ENCODE measurements at places on chromosomes 13 and 19.

DNA sequence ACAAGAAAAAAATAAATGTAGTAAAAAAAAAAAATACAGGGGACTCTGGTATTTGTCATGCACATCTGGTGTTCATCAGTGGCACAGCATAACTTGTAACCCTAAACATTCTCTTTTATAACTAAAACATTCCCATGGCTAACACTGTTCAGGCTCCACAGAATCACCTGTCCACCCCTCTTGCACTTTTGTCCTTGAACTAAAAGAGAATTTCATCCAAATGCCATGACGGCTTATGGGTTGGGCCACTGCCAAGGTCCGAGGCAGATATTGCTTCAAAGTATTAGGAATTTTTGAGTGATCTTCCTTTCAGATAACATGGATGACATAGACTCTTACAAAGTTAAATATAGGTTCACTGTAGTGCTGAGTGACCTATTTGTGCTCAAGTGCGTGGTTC is 25.7 kb upstream of the SERP2 start:
- no peak for DNase-seq

- DNase-seq = no peak
Observed at GRCh38 chr13:111468037-111468959, 147.9 kb downstream of the TEX29 start.

DNA sequence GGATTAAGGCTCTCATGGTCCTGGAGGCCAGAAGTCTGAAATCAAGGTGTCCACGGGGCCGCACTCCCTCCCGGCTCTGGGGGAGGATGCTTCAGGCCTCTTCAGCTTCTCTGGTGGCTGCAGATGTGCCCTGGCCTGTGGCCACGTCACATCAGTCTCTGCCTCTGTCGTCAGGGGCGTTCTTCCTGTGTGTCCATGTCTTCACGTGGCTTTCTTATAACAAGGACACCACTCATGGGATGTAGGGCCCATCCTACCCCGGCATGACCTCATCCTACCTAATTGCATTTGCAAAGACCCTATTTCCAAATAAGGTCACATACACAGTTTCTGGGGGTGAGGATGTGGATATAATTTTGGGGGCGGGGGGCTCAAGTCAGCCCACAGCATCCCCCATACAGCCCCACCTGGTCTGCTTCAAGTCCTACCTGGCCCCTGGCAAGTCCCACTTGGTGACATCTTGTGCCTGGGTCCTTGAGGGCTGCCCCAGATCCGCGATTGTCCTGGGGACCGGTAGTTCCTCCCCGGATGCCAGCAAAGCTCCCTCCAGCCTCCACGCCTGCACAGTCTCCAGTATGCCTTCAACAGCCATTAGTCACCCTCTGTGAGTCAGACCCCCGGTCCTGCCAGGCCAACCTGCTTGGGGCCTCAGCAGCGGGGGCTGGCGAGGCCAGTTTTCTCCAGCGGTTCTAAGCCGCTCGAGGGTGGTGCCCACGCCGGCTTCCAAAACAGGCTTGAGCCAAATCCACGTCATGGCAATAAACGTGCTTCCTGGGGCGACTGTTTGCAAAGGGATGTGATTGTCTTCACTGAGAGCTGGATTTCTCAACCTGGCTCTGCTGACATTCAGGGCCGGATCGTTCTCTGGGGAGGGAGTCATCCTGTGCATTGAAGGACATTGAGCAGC is 32.2 kb downstream of the MYO9B start:
- no peak for DNase-seq

GRCh38 chr19:40614622-40615411 is 13.6 kb downstream of the LTBP4 start:
- DNase-seq = peak; percentile 54

- DNase-seq = no peak
Observed at GRCh38 chr19:56348289-56348877, 33.7 kb upstream of the ZSCAN5A start.

DNA sequence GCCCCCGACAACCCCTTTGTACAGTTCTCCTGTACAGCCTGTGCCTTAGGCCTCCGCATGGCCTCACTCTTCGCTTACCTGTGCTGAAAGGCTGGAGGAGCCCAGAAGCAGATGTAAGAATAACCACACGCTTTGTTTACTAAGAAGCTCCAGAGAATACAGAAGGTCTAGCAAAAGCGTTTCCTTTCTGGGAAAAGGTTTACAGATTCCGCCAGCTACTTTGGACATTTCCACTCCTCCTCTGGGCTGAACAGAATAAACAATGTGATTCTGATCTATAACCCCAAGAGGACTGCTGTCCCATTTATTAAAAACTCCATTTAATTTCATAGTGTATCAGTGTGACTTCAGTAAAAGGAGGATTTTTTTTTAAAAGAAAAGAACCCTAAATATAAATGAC is 339.2 kb downstream of the DNAJC15 start:
- no peak for DNase-seq

DNA sequence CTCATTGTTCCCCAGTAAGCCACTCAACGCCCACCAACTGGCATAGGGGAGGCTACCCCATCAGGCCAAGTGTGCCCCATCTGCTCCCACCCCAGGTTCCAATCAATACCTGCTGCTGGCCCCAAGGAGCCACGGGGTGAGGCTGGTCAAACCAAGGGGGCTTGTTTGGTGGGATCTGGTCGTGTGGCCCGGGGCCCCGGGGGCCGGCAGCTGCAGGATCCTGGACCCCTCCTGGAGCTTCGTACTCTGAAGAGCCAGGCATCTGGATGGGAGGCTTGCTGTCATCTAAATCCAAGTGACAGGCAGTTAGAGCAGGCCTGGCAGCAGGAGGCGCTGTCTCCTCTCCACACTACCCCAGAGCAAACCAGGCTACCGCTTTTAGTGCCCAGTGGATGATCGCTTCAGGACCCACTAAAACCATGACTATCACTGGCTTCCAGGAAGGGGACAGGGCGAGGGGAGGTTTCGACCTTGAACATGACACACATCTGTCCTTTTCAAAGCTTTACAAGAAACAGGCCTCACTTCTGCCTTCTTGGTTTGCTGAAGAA is 14.2 kb downstream of the CHERP start:
- DNase-seq = peak; percentile 19

- DNase-seq = no peak
Observed at GRCh38 chr19:7196763-7197118, 97.5 kb downstream of the INSR start.

GRCh38 chr13:65488606-65489005 is 1741.5 kb downstream of the PCDH9 start:
- DNase-seq = no peak

DNA sequence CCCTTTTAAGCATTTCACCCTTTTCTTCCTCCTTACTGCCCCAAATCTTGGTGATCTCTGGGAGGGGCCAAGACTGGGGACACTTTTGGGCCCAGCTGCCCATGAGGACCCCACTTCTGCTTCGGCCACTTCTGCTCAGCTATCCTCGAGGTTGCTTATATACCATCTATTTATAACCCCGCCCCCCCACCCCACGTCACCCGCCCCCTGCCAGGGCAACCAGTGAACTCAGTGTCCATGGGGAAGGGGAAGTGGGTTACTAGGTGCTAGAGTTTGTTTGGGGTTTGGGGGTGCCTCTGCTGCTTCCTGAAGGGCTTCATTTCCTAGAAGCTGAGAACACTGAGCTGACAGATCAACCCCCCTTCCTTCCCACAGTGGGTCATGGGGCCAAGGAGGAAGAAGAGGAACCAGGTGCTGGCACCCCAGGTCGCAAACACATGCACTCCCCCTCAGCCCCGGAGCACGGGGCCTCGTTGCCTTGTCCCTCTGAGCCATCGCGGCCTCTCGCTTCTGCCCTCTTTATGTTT is 6.1 kb upstream of the ADGRE5 start:
- DNase-seq = peak; percentile 92

- no peak for DNase-seq
Observed at GRCh38 chr13:79307433-79307861, 98.6 kb downstream of the RBM26 start.

- DNase-seq = no peak
Observed at GRCh38 chr19:16612636-16613035, 15.4 kb downstream of the MED26 start.

GRCh38 chr19:18401580-18402112 is 4.2 kb upstream of the LRRC25 start:
- DNase-seq = no peak

DNA sequence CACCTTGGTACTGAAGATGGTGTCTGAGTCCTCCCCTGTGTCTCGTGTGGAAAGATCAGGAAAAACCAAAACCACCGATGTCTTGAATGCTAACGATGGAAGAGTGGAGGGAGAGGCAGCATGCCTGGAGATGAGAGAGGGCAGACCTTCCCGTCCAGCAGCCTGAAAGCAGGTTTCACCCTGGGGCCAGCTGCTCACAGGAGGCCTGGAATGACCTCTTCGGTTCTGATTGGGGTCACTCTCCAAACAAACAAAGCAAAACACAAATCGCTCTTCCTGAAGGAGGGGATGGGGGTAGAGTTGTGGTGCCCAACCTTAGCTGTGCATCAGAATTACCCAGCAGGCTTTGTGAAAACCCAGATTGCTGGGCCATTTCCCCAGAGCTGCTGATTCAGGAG is 142.3 kb upstream of the SOX1 start:
- DNase-seq = no peak

GRCh38 chr13:34139660-34140227 is 321.8 kb downstream of the RFC3 start:
- DNase-seq = no peak

GRCh38 chr19:19361075-19361594 is 40.5 kb downstream of the MAU2 start:
- peak; percentile 54 for DNase-seq

DNA sequence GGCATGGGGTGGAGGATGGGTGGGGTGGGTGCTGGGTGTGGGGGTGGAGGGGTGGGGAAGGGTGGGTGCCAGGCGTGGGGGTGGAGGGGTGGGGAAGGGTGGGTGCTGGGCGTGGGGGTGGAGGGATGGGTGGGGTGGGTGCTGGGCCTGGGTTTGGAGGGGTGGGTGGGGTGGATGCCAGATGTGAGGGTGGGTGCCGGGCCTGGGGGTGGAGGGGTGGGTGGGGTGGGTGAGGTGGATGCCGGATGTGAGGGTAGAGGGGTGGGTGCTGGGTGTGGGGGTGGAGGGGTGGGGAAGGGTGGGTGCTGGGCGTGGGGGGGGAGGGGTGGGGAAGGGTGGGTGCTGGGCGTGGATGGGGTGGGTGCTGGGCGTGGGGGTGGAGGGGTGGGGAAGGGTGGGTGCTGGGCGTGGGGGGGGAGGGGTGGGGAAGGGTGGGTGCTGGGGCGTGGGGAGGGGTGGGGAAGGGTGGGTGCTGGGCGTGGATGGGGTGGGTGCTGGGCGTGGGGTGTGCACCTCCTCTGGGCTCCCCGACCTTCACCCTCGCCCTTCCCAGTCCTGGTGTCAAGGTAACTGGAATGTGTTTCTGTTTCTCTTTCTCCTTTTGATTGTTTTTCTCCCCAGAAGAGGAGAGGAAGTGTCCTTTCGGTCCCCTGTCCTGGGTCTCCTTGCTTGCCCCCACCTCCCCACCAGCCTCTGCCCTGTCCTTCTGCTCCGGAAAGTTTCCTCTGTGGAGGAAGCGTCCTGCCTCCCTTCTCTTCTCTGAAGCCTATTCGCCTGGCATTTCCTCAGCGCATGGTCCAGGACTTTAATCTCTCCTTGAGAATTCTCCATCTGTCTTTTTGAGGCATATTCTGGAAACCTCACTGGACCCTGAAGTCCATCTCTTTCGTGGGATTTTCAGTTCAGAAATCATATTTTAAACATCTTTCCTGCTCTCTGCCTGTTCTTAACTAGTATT is 22.9 kb upstream of the CFAP97D2 start:
- no peak for DNase-seq

- DNase-seq = no peak
Observed at GRCh38 chr13:58619396-58620113, 988.0 kb downstream of the PCDH17 start.

- no peak for DNase-seq
Observed at GRCh38 chr13:42895776-42896175, 96.3 kb downstream of the EPSTI1 start.

GRCh38 chr19:678791-679388 is 2.7 kb downstream of the FSTL3 start:
- DNase-seq = no peak

GRCh38 chr19:17848595-17849292 is 962 bp upstream of the JAK3 start:
- no peak for DNase-seq

DNA sequence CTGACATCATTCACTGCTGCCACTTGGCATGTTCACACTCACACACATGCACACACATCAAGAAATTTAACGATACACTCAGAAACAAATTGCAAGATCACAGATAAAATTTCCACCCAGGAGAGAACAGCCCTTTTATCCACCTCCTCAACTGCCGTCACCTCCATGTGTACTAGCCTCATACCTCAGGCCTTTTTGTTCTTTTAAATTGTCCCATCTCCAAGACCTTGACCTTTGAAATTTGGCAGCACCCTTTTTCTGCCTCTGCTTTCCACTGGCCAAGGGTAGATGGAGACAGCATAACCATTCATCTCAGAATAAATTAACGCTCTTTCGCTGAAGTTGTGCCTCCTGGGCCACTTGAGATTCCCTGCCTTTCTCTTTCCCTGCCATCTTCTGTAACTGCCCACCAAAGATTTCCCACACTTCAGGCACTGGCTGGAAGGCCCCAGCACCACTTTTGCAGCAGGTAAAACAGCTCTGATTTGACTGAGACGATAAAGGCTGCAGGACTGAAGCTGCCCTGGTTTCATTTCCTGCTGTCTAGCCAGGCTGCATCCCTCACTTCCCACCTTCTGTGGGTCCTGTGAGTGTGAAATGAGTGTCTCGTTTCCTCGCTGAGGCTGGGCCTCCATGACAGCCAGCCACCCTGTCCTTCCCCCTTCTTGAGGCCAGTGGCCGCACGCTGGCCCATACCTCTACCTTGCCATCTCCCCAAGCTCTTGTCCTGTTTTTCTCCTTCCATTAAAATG is 39.3 kb downstream of the MBNL2 start:
- DNase-seq = peak; percentile 27

DNA sequence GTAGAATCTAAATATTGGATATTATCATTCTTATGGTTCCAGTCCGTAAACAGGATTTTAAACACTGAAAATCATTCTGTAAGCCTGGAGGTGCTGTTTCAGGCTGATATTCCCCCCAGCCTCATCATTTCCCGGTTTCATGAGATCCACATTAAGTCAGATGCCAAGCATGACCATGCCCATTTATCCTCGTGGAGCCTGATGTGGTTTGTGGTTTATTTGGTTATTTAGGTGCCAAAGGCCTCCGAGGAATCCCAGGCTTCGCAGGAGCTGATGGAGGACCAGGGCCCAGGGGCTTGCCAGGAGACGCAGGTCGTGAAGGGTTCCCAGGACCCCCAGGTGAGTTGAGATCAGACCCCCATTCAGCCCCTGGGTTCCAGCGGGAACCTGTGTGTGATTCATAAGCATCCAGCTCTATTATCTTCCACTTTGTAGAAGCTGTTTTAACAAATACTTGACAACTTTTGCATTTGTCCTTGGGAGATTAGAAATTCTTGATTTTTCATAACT is 92.5 kb downstream of the RAB20 start:
- DNase-seq = no peak

- DNase-seq = no peak
Observed at GRCh38 chr13:43516401-43516833, 270.4 kb downstream of the ENOX1 start.

Measured in central memory CD4-positive, alpha-beta T cell (primary cell).